ENCODE measurements at places on chromosomes 12 and 14.
A peak's percentile ranks its signal among the peaks of the same experiment; 100 is the strongest.

DNA sequence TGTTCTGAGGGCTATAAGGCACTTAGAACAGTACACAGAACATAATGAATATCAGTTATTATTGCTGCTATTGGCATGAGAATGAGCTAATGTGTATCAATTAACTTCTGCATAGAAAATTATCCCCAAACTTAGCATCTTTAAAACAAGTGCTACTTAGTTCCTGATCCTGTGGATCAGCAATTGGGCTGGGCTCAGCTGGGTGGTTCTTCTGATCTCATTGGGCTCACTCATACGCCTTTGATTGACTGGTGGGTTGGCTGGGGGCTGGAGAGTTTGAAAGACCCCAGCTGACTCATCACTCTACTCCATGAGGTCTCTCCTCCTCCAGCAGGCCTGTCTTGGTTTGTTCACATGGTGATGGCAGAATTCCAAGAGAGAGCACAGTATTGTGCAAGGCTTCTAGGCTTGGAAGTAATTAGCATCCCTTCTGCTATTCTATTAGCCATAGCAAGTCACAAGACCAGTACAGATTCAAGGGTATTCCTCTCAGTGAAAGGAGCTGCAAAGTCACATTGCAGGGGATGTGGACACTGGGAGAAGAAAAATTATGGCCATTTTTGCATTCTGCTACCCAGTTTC is 27.2 kb upstream of the HSPB8 start:
- no peak for DNase-seq

DNA sequence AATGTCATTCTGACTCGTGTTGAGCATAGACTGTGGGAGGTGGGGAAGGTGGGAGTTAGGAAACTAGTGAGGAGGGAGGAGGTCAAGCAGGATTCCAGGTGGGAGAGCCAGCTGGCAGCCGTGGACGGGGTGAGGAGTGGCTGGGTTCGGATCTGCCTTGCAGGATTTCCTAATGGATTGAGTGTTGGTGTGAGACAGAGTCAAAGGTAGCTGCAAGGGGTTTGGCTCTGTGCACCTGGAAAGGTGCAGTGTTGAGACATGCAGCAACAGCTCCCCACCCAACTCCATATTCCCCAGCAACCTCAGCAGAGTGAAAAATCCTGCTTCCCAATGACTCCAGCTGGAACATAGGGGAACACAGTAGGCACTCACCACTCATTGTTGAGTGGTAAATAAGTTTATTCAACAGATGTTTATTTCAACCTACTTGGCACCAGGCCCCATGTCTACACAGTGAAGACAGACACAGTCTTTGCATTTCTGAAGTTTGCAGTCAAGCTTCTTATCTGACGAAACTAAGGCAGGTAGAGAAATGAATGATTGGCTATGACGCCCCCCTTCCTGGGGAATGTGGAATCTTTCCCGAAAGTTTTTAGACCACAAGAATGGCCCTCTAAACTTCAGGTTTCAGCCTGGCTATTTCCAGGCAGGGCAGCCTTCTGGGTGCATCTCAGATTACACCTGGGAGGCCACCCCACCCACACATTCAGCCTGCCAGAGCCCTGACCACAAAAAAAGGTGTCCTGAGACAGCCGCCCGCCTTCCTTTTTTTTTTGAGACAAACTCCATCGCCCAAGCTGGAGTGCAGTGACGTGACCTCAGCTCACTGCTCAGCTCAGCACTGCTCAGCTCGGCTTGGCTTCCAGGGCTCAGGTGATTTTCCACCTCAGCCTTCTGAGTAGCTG is 37.9 kb upstream of the PLEKHG6 start:
- DNase-seq: no peak

- peak; percentile 50 for DNase-seq
Observed at GRCh38 chr12:8692573-8692972, 5.2 kb upstream of the RIMKLB start.

DNA sequence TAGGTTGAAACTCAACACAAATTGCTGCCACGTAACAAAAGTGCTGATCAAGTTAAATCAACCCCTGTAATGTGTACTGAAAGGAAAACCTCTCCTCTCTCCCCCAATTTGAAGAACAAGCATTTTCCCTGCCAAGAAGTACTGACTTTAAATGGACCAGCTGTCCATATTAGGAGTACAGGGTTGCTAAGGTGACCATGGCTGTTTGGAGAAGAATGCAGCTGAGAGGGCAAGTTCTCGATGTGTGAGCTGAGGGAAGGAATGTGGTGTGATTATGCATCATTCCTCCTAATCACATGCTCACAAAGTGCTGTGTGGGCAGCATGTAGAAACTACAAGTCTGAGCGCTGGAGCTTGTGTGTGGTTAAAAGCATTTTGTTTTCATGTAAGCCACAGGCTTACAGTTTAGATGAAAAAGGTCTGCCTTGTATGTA is 50.9 kb upstream of the CCT2 start:
- DNase-seq: peak; percentile 100

DNA sequence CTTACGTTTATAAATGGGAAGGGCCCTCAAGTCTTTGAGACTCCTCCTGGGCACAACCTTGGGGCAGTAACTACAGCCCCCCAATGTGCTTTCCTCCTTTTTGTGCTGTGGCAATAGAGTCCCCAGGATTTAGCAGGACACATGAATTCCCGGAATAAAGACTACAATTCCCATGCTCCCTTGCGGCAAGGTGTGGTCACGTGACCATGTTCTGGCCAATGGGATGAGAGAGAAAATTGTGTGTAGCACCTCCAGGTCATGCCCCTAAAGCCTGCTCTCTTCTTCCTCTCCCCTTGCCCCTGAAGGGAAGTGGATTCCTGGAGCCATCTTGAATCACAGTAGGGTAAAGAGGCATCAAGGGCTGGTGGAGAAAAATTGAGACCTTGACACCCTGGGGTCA is 295.1 kb upstream of the SFSWAP start:
- DNase-seq: no peak

- DNase-seq: no peak
Observed at GRCh38 chr14:77123381-77124325, 17.9 kb downstream of the ZDHHC22 start.

DNA sequence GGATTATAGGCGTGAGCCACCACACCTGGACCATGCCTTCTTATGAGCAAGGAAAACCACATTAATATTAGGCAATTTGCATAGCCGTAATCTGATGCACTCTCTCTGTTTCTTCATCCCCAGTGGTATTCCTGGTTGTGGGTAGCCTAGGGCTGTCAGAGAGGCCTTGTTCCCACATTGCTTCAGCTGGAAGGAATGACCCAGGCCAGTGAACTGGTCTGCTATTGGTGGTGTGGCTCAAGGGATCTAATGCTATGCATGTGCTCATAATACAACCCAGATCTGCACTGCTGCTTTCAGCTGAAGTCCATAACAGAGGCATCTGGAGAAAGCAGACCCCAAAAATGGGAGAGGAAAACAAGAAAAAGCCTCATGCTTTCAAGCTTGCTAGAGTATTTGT is 33.1 kb upstream of the G2E3 start:
- DNase-seq: peak; percentile 14

DNA sequence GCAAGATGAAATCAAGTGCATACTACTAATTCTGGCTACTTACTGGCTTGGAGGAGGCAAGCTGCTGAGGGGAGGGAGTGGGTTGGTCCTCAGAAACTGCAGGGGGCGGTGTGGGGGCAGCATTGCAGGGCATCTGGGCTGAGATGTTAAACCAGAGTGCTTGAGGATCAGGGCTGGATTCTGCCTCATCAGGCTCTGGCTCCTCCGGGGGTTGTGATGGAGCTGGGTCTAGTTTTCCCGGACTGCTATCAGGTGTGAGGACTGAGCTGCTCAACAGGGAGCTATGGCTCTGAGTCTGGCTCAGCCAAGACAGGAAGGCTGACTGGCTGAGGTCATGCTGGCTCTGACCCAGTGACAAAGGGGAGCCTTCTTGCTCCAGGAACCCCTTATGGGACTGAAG is 28.6 kb downstream of the BAZ2A start:
- no peak for DNase-seq

DNA sequence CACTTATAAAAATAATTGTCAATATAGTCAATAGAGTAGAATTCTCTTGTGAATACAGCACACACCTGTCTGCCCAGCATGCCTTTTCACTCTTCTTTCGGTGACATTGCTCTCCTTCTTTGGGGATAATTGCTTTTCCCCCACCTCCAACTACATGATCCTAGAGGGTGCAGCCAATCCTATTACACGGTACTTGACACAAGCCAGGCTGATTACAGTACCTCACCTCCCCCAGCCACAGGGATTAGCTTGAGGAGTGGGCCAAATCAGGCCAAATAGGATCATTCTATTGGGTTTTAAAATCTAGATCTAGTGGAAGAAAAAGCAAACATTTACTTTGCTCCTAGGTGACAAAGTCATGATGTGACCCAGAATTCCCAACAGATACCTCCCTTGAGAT is 16.8 kb upstream of the NFYB start:
- no peak for DNase-seq

GRCh38 chr12:91377436-91377835 is 194.8 kb upstream of the DCN start:
- DNase-seq: peak; percentile 6

All from mesenchymal stem cell (in vitro differentiated cells and primary cell).